LHCN-M2 (cell line): ENCODE measurements at places on chromosomes 4 and X. TPM values are rescaled to one million over a fixed set of nuclear protein-coding genes. Genes with fewer than 3 reads are reported as not detected.

- no peak for DNase-seq
These were observed 6.3 kb downstream of the EFNB1 start for GRCh38 chrX:68835104-68835442.

DNA sequence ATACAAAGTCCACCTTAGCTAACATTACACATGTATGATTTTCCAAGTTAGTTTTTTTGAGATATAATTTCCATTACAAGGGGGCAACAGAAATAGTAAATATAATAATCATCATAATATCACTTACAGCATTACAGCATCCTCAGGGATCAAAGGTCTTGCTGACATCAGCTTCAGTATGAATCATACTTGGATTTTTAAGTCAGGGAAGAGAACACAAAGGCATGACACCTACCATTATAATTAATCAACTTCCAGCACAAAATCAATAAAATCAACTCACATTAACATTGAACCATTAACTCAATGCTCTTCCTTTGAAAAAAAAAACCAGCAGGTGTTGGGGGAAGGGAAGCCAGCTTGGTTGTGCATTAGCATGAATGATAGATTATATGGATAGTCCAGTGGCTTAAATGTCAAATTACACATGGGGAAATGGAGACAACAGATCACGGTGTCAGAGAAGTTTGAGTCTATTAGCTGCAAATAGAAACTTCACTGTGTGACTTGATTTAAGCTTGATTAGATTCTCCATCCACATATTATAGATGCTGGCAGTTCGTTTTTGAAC lies 66.9 kb upstream of the CAPN6 start:
- no peak for DNase-seq

DNA sequence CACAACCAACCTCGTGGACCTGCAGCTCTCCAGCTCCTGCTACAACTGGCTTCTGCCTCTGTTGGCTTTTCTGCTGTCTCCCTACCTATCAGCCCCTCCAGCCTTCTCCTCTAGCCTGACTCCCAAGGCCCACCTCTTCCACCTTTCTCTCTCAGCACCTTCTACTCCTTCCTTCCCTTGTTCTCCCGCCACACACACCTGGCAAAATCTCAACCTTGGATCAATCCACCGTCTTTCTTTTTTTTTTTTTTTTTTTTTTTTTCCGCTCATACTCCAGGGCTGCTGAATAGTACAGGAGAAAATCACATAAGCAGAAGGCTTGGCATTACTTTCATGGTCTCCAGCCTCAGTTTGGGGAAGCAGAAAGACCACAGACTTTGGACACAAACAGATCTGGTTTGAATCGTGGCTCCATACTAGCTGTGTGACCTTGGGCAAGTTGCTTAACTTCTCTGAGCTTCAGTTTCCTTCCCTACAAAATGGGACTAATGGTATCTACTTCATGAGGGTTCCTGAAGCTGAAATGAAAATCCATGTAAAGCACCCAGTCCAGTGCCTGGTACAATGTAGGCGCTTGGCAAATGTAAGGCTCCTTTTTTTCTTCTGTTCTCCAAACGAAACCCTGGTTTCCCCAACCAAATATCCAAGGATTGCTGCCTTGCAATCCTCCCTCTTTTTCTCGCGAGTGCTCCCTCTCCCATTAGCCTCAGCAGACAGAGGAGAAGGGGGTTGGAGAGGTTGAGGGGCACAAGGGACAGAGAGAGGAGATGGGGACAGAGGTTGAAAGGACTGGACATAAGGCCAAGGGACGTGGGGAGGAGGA lies 1.7 kb downstream of the FGD1 start:
- DNase-seq: no peak

- peak; percentile 90 for DNase-seq
These were observed at the start of gene EDA2R for GRCh38 chrX:66638591-66639500. EDA2R (minus strand) TSS chrX:66639078; CDS start chrX:66616020, 23,058 bp downstream.

DNA sequence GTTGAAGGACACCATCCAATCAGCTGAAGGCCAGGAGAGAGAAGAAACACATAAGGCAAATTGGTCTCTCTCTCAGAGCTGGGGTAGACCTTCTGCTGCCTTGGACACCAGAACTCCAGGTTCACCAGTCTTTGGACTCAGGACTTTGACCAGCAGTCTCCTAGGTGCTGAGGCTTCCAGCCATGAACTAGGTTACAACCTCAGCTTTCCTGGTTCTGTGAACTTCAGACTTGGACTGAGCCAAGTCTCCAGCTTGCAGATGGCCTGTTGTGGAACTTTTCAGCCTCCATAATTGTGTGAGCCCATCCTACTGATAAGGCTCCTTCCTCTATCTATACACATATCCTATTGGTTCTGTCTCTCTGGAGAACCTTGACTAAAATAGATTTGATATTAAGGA lies 20.6 kb upstream of the BBS12 start:
- no peak for DNase-seq

- no peak for DNase-seq
These were observed 30.2 kb upstream of the FAM9C start for GRCh38 chrX:13074297-13075262.

SPATA4 gene
- total RNA-seq: 0.11 TPM in 1 of 2 replicates, not detected in the other

- DNase-seq: no peak
These were observed 21.2 kb upstream of the LCORL start for GRCh38 chr4:18042754-18043153.

GRCh38 chr4:48939785-48940184 lies 33.2 kb upstream of the OCIAD2 start:
- peak; percentile 74 for DNase-seq

CLTRN gene
- total RNA-seq: not detected in 2 replicates

PDZD4 gene
- total RNA-seq: 1.2 and 1.7 TPM in 2 replicates

DDX53 gene
- total RNA-seq: not detected in 2 replicates

DNA sequence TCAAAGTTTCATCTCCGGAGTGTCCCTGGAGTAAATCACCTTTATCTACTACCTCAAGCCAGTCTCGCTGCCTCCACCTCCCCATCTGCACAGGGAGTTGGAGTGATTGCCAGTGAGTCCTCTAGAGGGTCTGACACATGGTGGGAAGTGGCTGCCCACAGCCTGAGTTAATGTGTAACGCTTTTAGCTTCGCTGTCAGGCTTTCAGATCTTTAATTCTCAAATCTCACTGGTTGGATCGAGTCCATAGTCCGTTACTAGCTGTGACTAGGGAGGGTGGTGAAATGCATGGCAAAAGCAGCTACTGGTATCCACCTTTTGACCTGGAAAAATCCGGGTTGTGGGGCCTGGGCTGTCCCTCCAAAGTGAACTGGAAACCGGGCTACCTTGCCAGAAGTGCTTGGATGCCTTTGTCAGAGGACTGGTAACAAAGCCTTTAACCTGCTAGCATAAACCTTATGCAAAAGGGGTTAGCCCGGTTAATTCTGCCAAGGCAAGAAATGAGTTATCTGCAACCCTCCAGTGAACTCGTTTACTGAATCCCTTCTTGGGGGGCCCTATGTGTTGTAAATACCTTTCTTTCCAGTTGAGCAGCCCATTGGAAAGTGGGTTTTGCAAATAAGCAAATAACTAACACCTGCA lies 5.1 kb upstream of the WDR1 start:
- DNase-seq: no peak

GRCh38 chrX:703866-704265 lies 73.3 kb downstream of the SHOX start:
- no peak for DNase-seq

DNA sequence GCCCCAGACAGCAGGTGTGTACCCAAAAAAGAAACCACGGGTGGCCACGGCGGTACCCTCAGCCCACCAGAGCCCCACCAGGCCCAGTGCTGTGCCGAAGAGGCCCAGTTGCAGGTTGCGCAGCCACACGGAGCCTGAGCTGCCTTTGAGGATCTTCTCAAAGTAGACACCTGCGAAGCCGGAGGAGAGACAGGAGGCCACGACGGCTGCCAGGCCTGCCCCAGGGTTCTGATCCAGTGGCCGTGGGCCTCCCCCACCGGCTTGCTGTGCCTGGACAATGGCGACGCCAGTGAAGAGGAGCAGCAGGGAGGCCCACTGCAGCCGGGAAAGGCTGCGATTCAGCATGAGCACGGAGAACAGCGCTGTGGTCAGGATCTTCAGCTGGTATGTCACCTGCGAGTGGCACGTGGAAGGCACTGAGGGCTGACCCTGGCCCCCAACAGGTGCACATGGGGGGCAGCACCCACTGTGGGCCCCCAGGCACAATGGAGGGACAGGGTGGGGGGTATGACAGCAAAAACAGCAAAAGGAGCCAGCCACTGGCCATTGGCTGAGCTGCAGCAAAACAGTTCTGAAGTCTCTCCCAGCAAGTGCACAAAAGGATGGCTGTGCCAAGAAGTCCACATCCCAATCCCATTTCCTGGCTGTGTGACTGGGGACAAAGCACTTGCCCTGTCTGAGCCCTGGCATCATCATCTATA lies 6.2 kb downstream of the SLC35A2 start:
- DNase-seq: no peak

DNA sequence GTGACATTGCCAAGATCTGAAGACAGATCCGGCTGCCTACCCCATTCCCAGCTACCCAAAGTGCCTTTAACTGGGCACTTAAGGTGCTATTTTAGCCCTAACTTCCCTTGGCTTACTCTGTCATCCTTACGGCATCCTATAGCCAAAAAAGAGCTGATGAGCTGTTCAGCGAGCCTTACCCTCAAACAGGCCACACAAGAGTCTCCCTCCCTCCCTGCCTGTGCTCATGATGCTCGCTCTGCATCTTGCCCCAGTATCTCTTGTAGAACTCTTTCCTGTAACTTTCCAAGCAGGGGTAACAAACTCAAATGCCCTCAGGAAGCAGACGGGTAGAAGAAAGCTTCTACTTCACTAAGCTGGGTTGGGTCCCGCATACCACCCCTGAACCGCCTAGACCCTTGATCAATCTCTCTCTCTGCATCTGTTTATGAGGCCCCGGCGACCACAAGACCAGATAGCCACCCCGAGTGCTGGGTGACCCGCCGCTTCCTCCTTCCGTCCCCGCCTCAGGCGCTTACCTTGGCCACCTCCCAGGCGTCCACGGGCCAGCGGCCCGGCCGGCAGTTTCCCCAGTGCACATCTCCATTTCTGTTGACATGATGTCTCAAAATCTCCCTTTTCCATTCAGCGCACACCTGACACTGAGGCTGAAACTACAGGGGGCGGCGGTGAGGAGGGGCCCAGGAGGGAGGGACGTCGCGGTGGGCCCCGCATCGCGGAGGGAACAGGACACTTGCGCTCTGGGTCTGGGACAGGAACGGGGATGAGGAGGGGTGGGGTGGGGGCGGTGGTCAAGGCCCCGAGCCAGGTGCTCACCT lies 663 bp downstream of the CXorf38 start:
- peak; percentile 25 for DNase-seq

TEX13D gene
- total RNA-seq: not detected in 2 replicates

- no peak for DNase-seq
These were observed 56.3 kb upstream of the SLC7A11 start for GRCh38 chr4:138298431-138298830.

GRCh38 chr4:136650541-136651277 lies 881.6 kb downstream of the PCDH18 start:
- peak; percentile 63 for DNase-seq

DNA sequence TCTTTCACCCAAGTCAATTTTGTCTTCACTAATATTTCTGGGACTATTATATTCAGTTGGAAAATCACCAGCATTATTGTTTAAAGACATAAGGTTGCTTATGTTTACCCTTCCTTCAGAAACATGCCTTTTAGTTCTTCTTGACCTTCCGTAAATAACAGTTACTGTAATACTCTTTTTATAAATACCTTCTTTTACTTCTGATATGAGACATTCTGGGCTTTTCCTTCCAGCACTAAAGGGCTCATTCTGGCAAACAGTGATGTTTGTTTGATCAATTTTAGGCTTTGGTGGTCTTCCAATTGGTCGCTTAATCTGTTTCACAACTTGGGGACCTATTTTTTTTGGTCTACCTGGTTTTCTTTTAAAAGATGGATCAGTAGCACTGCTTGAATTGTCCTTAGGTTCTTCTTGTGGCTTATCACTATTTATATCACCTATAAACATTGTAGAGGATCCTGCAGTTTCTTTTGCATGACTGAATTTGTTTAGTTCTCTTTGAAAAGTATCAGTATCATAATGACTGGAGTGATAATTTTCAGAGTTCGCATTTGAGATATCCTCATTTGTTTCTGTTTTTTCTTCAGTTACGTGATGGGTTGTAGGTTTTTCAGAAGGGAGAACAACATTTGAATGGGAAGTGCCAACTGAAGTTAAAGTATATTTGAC lies 64.8 kb downstream of the NCAPG start:
- DNase-seq: no peak

SPINK2 gene
- not detected in 2 replicates for total RNA-seq

DNA sequence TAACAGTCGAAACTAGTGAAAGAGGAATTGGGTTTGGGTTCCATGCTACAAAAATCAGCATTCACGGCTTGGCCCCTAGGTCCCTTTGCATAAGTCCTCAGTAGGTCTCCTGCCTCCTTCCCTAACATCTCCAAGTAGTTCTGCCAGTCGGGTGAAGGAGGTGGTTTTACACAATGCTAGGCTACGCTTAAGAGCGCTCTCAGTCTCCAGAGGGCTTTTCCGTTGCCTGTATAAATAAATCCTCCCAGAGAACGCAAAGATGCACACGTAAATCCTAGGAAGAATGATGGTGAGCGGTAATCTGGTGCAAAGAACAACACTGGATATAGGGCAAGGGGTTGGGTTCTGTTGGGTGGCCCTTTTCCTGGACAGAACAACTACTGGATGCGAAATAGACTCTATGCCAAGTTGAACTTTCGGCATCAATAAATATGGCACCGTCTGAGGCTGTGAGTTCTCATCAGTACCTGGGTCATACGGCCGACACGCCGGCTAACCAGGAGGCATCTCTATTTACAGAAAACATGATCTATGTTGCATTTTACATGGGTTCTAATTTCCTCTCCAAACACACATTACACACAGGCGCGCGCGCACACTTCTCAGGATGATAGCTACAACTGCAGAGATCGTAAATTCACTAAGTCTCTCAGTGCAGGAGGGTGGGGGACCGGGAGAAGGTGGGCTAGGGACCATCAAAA lies 1.3 kb downstream of the CAMK2D start:
- DNase-seq: peak; percentile 57

- no peak for DNase-seq
These were observed 35.9 kb upstream of the GRPEL1 start for GRCh38 chr4:7103607-7104365.

HELT gene
- not detected in 2 replicates for total RNA-seq

CSAG3 gene
- total RNA-seq: not detected in 2 replicates

GRCh38 chrX:93322110-93322509 lies 351.3 kb downstream of the NAP1L3 start:
- DNase-seq: no peak

DNA sequence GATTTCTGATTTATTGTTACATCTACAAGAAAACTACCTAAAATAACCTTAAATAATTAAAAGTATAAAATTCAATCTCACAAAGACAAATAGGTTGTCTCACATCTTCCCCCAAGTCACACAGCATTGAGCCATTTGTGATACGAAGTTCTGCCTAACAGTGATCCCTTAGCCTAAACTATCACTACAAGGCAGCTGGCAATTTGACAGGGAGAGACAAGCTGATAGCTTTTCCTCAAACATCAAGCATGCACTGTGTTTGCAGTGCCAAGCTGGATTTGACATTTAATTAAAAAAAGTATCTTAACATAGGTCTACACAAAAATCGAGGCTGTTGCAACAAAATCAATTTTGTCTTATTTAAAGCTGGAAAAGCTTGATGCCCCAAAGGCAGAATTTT lies 464.7 kb upstream of the TRAM1L1 start:
- no peak for DNase-seq
